ENCODE measurements at places on chromosomes 1 and 21.

GRCh38 chr1:209626346-209627026 lies 25.7 kb downstream of the LAMB3 start:
- no peak for DNase-seq

DNA sequence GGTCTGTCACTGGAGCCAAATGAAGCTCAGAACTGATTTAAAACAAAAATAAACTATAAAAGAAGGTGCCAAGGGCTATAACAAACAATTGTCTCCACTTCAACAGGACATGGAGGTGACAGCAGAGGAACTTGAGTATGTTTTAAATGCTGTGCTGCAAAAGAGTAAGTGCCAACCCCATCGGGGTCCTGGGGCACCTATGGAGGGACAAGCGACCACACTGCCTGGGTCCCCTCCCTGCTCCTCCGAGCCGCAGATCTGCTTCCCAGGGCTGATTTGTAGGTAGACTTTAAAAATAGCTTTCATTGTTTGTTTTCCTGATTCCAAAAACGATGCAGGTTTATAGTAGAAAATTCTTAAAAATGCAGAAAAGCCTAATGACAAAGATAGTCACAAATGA lies 42.8 kb downstream of the CAPN9 start:
- DNase-seq = no peak

DNA sequence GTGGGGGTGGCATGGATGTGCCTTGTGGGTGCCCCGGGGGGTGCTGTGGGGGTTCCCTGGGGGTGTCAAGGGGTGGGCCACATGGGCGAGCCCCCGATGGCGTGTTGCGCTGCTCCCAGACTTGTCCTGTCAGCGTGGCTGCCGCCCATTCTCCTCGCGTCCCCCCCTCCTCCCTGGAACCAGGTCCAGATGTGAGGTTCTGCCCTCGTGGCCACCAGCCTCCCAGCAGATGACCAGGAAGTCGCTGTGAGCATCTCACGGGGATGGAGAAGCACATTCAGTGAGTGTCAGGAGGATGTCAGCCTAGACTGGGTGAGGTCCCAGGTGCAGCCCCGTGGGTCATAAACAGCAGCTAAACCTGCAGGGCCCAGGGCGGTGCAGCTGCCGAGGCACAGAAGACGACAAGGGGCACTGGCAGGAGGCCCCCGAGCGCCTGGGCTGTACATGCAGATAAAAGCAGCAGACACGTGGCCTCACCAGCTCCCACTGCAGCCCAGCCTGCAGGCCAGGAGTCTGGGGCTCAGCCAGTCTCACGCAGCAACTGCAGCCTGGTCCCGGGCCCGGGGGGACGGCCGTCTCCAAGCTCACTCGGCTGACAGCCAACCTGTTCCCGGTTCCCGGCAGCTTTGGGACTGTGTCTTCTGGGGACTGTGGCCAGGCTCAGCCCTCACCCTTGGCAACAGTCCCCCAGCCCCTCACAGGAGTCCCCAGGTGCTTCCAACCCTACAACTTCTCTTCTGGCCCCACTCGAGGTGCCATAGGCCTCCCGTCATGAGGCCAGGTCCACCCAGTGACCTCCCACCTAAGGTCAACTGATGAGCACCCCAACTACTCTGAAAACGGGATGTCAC lies 17.5 kb upstream of the COL6A2 start:
- DNase-seq = no peak

GRCh38 chr1:50529510-50529909 lies 106.3 kb upstream of the DMRTA2 start:
- no peak for DNase-seq

- DNase-seq = no peak
Measured at GRCh38 chr1:185896863-185897262, 162.7 kb downstream of the HMCN1 start.

DNA sequence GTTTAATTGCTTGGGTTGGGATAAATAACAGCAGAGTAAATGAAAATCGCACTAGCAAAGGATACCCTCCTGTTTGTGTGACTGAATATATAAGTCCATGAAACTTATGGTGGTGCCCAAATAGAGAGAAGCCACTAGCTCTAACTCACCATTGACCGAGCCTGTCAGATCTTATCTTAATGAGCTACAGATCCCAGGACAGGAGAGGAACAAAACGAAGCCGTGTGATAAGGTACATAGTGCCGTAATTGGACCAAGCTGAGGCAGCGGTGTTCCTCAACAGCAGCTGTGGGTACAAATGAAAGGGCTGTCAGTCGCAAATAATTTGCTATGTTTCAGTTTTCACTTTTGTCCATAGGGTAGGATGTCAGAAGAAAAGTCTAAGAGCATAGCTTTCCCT lies 276.1 kb downstream of the PTBP2 start:
- DNase-seq = no peak

- no peak for DNase-seq
Measured at GRCh38 chr1:115325874-115326273, 12.2 kb downstream of the NGF start.

Measured in activated CD8-positive, alpha-beta memory T cell treated with anti-CD3 and anti-CD28 coated beads, Interleukin-2, amount 50 U/mL, for 4 hours (primary cell).